ENCODE measurements at places on chromosomes 4 and X.

GRCh38 chrX:9980927-9981326 is 13.8 kb downstream of the CLDN34 start:
- no peak overlapping the region for H3K4me3 ChIP-seq
- H3K27me3 ChIP-seq: peaks cover 10% of the 10 kb centered on the region
- H3K27ac ChIP-seq: no peak overlapping the region
- H3K4me1 ChIP-seq: no peaks in the 10 kb centered on the region
- H3K36me3 ChIP-seq: no peaks in the 10 kb centered on the region
- DNase-seq: no peak

DNA sequence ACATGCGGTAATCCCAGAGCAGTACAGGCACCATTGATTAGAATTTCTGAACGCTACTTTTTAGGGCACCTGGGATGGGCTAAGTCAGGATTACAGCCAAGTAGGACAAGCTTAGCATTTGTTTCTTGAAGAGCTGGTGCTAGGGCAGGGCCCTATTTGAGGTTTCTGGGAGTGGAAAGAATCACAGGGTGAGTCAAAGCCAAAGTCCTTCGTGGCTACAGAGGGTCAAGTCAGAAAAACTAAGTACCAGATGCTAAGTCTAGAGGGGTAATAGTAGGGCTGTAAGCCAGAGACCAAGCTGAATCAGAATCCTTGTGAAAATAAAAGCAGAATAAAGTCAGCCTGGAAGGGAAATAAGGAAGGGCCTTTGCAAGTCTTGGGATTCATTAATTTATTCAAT is 448.6 kb downstream of the ZIC3 start:
- no peak for DNase-seq
- no peaks in the 10 kb centered on the region for H3K36me3 ChIP-seq

DNA sequence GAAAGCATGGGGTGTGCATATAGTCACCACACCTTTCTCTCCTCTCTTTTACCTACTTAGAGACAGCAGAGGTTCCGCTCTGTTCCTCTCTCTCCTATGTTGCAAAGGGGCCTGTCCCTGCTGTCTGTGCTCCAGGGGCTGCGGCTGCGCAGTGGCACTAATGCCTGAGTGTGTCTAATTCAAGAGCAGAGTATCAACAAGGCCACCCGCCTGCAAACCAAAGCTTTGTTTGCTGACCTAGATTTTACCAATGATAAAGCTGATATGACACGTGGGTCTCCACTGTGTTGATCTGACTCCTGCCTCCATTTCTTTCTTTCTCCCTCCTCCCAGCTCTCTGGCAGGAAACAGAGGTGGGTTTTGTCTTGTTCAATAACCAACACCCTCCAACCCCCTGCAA is 74.9 kb downstream of the NSG1 start:
- no peak overlapping the region for H3K4me3 ChIP-seq
- H3K27ac ChIP-seq: peak overlapping the region; percentile 26
- H3K36me3 ChIP-seq: peaks cover 12% of the 10 kb centered on the region
- peak; percentile 18 for DNase-seq

GRCh38 chr4:42566835-42567234 is 90.1 kb downstream of the ATP8A1 start:
- no peaks in the 10 kb centered on the region for H3K27me3 ChIP-seq
- DNase-seq: no peak
- peaks cover 21% of the 10 kb centered on the region for H3K36me3 ChIP-seq
- H3K27ac ChIP-seq: no peak overlapping the region

DNA sequence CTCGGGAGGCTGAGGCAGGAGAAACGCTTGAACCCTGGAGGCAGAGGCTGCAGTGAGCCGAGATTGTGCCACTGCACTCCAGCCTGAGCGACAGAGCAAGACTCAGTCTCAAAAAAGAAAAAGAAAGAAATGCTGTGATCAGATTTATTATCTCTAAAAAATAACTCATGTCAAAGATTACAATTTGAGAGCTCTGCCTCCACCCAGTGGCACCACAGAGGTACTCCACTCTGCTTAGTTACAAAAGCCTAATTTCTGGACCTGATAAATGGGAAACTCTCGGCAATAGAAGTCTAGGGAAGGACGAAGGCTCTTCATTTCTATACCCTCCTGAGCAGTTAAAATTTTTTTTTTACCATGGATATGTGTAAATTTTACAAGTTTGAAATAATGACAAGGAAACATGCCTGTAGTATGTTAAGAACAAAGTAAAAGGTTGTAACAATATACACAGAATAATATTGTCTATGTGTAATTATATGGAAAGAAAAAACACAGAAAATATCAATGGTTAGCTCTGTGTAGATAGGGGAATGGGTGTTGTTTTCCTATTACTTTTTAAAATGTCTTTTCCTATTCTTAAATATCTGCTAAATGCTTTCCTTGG is 149.8 kb downstream of the STIM2 start:
- H3K4me1 ChIP-seq: peaks cover 7% of the 10 kb centered on the region
- H3K4me3 ChIP-seq: no peak overlapping the region
- peaks cover 14% of the 10 kb centered on the region for H3K36me3 ChIP-seq
- DNase-seq: peak; percentile 41
- no peaks in the 10 kb centered on the region for H3K27me3 ChIP-seq

- H3K4me3 ChIP-seq: no peak overlapping the region
- H3K27ac ChIP-seq: no peak overlapping the region
- no peaks in the 10 kb centered on the region for H3K36me3 ChIP-seq
- peaks cover 58% of the 10 kb centered on the region for H3K27me3 ChIP-seq
These were observed 27.7 kb downstream of the FGF5 start for GRCh38 chr4:80294206-80294605.

- H3K36me3 ChIP-seq: no peaks in the 10 kb centered on the region
- no peak for DNase-seq
- no peaks in the 10 kb centered on the region for H3K4me1 ChIP-seq
- H3K27me3 ChIP-seq: no peaks in the 10 kb centered on the region
- H3K27ac ChIP-seq: no peak overlapping the region
These were observed 233.9 kb upstream of the CXXC4 start for GRCh38 chr4:104728380-104729122.

GRCh38 chrX:132676561-132677186 is 187.8 kb upstream of the MBNL3 start:
- no peak for DNase-seq
- H3K4me1 ChIP-seq: peaks cover 5% of the 10 kb centered on the region
- H3K36me3 ChIP-seq: no peaks in the 10 kb centered on the region
- H3K27ac ChIP-seq: no peak overlapping the region
- H3K27me3 ChIP-seq: no peaks in the 10 kb centered on the region
- H3K4me3 ChIP-seq: peak overlapping the region; percentile 51

DNA sequence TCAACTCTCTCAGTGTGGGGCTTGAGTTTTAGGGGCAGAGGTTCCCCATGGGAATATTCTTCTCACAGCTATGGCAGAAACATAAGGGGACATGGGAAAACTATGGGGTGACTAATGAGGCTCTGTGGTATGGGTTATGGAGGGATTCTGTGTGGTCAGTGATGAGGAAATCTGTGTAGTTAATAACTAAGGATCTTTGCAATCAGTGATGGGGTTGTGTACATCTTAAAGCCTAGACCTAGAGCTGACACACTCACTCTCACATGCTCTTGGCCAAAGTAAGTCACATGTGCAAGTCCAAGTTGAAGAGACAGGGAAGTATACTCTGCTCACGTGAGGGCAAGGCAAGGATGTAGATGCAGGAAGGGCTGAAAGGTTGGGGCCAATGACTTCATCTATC is 86.4 kb upstream of the UXT start:
- no peak overlapping the region for H3K4me3 ChIP-seq
- H3K36me3 ChIP-seq: no peaks in the 10 kb centered on the region
- peaks cover 30% of the 10 kb centered on the region for H3K27me3 ChIP-seq
- no peak for DNase-seq

DNA sequence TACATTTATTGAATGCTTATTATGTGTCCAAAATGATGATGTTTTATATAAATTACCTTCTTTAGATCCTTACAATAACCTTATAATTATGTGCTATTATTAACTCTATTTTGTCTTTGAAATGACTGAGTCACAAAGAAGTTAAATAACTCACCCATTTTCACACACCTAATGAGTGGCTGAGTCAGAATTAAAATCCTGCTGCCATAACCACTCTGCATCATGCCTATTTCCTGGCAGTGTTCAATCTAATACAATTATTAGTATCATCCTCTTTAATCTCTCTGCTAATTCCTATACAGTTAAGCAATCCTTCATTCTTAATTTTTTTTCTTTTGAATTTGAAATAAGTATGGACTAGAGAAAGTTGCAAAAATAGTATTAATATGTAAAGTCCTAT is 342.9 kb downstream of the CFAP299 start:
- H3K27me3 ChIP-seq: peaks cover 84% of the 10 kb centered on the region
- H3K4me1 ChIP-seq: no peaks in the 10 kb centered on the region
- H3K27ac ChIP-seq: no peak overlapping the region
- no peak overlapping the region for H3K4me3 ChIP-seq
- DNase-seq: no peak
- no peaks in the 10 kb centered on the region for H3K36me3 ChIP-seq

GRCh38 chr4:44425614-44426208 is 22.9 kb downstream of the KCTD8 start:
- H3K27me3 ChIP-seq: no peaks in the 10 kb centered on the region
- no peak overlapping the region for H3K27ac ChIP-seq
- DNase-seq: no peak
- no peak overlapping the region for H3K4me3 ChIP-seq

DNA sequence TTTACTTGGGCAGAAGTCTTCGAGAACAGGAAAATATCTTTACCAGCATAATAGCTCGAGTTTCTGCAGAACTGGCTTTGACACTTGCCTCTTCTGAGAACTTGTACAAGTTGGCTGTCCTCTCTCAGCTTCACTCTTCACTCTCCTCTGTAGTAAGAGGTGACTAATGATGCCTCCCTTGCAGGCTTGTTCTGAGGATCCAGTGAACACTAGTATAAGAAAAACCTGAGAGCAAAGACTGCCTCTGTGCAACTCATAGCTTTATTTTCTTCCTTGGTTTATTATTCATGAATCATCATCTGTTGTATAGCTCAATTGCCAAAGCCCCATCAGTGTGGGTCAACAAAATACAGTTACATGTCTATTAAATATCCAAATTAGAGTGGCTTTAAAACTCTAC is 266.7 kb upstream of the CLNK start:
- DNase-seq: no peak
- H3K4me1 ChIP-seq: no peaks in the 10 kb centered on the region
- no peaks in the 10 kb centered on the region for H3K36me3 ChIP-seq
- H3K27ac ChIP-seq: no peak overlapping the region
- no peaks in the 10 kb centered on the region for H3K27me3 ChIP-seq

DNA sequence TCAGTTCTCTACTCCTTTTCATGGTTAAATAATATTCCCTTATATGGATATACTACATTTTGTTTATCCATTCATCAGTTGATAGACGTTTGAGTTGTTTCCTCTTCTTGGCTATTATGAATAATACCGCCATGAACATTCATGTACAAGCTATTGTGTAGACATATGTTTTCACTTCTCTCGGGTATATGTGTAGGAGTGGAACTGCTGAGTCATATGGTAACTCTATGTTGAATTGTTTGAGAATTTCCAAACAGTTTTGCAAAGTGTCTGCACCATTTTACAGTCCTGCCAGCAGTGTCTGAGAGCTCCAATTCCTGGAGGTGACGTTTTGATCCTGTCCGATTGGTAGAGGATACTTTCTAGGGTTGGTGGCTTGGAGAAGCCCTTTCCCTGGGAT is 23.6 kb downstream of the PLAC1 start:
- DNase-seq: no peak
- H3K36me3 ChIP-seq: no peaks in the 10 kb centered on the region
- H3K4me3 ChIP-seq: no peak overlapping the region
- H3K27me3 ChIP-seq: peaks cover 40% of the 10 kb centered on the region
- no peak overlapping the region for H3K27ac ChIP-seq

DNA sequence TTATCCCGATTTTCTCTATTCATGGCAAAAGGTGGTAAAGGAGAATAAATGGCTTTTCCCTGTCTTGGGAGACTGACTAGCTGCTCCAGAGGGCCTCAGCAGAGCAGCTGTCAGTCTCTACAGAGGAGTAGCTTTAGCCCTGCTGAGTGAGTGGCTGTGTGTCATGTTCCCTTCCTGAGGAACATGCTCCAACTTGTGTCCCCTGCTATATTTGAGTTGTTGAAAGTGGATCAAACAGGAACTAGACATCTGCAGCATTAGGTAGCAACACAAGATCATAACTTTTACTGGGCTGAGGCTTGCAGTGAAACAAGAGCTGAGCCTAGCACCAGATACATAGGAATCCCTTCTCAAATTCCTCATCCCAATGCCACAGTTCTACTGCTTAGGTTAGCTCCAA is 26.7 kb upstream of the PLAC1 start:
- H3K36me3 ChIP-seq: no peaks in the 10 kb centered on the region

DNA sequence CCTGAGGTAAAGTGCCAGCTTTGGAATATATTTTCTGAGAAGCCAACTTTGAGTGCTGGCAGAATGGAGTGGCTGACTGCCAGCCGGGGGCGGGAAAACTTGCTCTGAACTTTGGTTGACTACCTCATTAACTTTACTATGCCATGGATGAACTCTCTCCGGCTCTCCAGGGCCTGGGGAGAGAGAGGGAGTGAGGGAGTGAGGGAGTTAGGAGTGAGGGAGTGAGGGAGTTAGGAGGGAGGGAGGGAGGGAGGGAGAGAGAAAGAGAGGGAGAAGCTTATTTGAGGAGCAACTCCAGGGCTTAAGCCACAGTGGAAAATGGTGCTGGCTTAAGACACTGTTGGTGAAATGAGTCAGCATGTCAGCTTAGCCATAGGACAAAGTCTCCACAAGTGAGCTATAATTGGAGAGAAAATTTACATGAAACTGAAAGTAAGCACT is 280.9 kb upstream of the RPS6KA3 start:
- no peak for DNase-seq
- H3K4me1 ChIP-seq: no peaks in the 10 kb centered on the region
- H3K27ac ChIP-seq: no peak overlapping the region

DNA sequence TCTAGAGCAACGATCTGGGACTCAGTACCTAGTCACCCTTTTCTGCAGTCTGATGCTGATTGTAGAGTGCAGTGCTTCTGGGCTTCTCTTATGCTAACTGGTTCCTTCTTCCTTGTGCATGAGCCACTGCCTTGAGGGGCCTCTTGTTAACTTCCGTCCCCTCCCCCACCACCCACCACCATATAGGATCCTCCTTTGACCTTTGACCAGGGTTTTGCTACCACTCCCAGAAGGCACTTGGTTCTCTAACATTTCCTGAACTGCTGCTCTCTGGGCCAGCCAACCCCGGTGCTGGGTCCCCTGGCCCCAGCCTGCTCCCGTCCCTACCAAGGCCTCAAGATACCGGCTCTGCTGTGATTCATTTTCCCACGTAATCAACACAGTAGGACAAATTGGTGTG is 104.6 kb upstream of the KLF3 start:
- peaks cover 4% of the 10 kb centered on the region for H3K36me3 ChIP-seq
- no peak overlapping the region for H3K4me3 ChIP-seq
- peaks cover 4% of the 10 kb centered on the region for H3K4me1 ChIP-seq
- no peak for DNase-seq
- no peaks in the 10 kb centered on the region for H3K27me3 ChIP-seq
- no peak overlapping the region for H3K27ac ChIP-seq

DNA sequence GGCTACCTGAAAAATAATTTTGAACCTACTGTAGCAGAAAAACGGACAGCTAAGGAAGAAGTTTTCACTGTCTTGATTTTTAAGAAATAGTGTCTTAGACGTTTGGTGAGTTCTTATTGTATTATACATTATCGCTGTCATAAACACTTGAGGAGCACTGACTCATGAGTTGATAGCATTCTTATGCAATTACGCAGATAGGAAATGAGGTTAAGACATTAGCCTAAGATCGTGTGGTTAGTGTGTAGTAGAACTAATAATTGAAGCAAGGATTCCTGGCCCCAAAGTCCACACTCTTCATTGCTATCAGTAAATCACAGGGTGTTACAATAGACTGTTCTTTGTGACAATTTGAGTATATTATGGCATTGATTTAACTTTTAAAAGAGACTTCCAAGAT is 238.1 kb downstream of the ARAP2 start:
- no peaks in the 10 kb centered on the region for H3K27me3 ChIP-seq
- H3K4me3 ChIP-seq: no peak overlapping the region
- no peak for DNase-seq
- no peaks in the 10 kb centered on the region for H3K4me1 ChIP-seq

All from central memory CD8-positive, alpha-beta T cell (primary cell).